ENCODE measurements at places on chromosomes 6 and 20.

DNA sequence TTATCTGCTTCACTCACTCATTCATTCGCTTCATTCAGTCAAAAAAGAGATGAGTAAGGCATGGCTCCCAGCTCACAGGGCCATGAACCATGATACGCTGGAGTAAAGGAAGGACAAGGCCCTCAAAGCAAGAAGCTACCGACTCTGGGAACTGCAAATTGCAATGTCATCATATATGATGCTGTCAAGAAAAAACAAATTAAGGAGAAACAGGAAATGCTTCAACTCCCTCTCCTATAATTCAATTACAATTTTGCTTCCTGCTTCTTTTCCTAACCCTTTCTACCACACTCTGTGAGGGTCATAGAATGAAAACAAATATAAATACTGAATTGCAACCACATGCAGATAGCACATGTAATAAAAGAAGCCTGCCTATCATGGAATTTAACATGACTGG lies 725.7 kb upstream of the FLRT3 start:
- DNase-seq, result no peak

DNA sequence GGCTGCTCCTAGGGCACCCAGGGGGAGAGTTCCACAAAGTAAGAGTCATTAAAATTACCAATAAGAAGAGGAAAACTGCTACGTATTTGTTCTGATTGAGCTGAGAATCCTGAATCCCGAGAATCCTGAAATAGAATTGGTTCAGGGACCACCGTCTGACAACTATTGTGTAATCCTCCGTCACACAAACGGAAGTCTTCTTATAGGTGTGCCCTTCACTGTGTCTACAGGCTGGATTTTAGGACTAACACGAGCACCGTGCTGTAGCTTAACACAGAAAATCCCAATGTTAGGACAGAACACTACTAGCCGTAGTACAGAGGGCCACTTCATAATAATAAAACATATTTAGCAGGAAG lies 50.6 kb upstream of the RNF182 start:
- no peak for DNase-seq

GRCh38 chr20:10857352-10858070 lies 183.7 kb upstream of the JAG1 start:
- peak; percentile 2 for DNase-seq

DNA sequence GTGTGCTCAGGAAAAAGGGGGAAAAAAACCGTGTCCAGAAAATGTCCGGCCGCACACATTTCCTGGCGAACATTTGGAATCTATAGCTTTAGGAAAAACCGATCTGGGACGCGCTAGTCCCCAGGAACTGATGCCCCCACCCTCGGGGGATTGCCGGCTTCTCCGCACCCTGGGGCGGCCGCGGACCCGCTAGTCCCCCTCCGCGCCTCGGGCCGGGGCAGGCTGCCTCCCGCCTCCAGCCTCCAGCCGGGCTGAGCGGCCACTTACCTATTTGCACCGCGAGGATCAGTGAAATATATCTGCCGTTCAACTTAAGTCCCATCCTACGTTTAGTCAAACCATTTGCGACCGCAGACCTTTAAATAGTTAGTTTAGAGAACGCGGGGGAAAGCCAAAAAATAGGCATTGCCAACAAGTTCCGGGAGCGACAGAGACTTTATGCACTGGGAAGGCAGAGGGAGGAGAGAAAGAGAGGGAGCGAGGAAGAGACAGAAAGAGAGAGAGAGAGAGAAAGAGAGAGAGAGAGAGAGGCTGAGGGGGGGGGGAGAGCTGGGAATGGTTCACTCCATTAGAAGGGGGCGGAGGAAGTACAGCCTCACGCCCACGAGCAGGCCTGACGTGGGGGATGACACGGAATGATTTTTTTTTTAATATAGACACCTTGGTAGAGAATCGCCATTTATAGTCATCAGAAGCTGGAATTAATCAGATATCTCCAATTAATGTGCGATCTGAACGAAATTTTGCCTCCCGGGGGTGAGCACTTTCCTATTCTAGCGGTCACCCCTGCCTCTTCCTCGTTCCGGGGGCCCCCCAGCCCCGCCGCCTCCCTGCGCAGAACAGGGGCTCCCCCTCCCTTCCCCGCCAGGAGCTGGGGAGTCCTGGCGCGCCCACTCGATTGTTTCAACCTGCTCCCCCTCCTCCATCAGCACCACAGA lies at the start of gene NRN1:
Gene NRN1 (minus strand): TSS at position 498 of the 938 bp plus-strand sequence. CDS start 176 bp downstream, at position 322.
- DNase-seq, result no peak

DNA sequence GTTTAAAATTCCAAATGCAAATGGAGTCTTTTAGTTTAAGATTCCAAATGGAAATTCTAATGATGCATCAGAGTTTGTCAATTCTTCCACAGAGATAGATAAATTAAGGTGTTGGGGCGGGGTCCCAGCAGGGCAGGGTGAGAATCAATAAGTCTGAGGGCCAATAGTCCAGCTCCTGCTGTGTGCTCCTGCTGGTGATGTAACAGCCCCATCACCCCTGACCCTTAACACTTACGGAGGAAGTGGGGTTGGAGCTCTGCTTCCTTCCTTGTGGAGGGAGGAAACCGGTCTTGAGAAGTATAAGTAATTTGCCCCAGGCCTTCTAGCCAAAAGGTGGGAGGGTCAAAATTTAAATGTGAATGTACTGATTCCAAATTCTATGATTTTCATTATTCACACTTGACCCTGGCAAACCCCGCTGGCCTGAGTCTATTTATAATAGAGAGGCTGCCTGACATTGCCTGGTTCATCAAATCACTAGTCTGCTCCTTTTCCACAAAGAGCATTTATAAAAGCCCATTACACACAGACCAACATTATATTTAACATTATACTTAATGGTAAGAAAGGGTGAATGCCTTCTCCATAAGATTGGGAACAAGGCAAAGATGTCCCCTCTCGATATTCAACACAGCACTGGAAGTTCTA lies 17.2 kb downstream of the ZBTB2 start:
- no peak for DNase-seq

GRCh38 chr6:105745464-105746129 lies 340.5 kb upstream of the PRDM1 start:
- DNase-seq, result no peak

- peak; percentile 65 for DNase-seq
Observed at GRCh38 chr20:10501402-10501801, 66.3 kb downstream of the SLX4IP start.

DNA sequence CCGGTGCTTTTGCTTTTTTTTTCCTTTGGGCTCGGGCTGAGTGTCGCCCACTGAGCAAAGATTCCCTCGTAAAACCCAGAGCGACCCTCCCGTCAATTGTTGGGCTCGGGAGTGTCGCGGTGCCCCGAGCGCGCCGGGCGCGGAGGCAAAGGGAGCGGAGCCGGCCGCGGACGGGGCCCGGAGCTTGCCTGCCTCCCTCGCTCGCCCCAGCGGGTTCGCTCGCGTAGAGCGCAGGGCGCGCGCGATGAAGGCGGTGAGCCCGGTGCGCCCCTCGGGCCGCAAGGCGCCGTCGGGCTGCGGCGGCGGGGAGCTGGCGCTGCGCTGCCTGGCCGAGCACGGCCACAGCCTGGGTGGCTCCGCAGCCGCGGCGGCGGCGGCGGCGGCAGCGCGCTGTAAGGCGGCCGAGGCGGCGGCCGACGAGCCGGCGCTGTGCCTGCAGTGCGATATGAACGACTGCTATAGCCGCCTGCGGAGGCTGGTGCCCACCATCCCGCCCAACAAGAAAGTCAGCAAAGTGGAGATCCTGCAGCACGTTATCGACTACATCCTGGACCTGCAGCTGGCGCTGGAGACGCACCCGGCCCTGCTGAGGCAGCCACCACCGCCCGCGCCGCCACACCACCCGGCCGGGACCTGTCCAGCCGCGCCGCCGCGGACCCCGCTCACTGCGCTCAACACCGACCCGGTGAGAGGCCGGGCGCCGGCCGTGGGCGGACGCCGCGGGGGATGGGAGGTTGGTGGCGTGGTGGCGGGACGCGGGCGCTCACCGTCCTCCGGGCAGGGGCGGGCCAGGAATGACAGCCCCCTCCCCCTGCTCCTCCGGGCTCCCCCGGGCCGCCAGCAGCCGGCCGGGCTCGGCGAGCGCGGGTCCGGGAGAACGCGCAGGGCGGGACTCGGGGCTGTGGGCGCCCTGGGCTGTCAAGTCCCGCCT lies 606 bp downstream of the ID4 start:
- DNase-seq, result no peak

- DNase-seq, result no peak
Observed at GRCh38 chr6:18405477-18406293, 18.5 kb downstream of the RNF144B start.

GRCh38 chr6:14476793-14477531 lies 359.4 kb downstream of the CD83 start:
- DNase-seq, result no peak

GRCh38 chr6:2414885-2415547 lies 169.6 kb upstream of the GMDS start:
- no peak for DNase-seq

DNA sequence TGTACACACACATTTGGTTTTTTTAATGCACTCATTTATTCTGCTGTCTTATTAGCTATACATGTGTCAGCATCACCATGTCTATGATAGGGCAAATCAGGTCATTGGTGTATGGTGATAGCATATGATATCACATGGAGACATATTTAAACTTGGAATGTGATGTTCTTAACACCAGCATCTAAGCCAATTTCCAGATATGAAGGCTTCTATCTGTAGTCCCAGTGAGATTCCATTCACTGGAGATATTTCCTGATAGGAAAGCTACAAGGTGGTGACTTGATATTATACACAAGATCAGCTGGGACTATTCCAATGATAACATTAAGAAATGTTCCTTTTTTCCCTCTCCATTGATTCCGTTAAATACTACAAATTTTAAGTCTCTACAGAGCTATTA lies 89.3 kb downstream of the TASP1 start:
- DNase-seq, result no peak

DNA sequence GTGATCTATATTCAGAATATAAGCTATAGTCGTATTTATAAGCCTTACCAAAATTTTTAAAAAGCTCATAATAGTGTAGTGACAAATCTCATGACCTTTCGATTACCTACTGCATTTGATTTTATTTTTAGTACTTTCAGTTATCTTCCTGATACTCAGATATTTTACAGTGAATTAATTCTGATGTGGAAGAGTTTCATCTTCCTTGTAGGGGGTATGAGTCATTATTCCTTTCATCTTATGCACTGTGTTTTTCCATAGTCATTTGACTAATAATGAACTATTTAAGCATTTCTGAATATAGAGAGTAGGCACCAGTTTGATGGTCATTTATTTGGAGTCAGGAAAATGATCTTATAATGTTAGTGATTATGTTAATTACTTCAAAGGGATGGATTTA lies 36.4 kb downstream of the HDGFL1 start:
- DNase-seq, result no peak

GRCh38 chr6:140915551-140915950 lies 1217.2 kb upstream of the GJE1 start:
- no peak for DNase-seq
